Aorta (tissue), 5 donors: ENCODE measurements at places on chromosomes 6 and 20. TPM values are rescaled to one million over a fixed set of nuclear protein-coding genes. Genes with fewer than 3 reads are reported as not detected.
A peak's percentile ranks its signal among the peaks of the same experiment; 100 is the strongest.

- DNase-seq: no peak
Observed at GRCh38 chr6:130425537-130425936, 59.7 kb downstream of the TMEM200A start.

DNA sequence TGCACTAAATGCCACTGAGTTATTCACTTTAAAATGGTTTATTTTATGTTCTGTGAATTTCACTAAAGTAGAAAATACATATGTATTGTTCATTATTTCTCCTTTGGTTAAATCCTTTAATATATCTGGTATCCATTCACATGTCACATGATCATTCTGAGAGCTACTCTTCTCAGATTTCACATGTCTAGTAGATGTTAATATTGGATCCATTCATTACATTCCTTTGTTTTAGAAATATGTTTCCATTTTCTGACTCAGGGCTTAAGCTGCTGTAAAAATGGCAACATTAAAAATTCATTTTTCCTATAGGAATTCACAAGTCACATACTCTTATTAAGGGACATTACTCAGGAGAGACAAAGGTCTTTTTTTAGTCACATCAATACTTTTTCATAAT is 205.4 kb downstream of the ZFAND3 start:
- DNase-seq: no peak

- no peak for DNase-seq
Observed at GRCh38 chr6:16129623-16130401, 926 bp downstream of the MYLIP start.

- no peak for DNase-seq
Observed at GRCh38 chr6:44645276-44645675, 257.8 kb downstream of the CDC5L start.

DNA sequence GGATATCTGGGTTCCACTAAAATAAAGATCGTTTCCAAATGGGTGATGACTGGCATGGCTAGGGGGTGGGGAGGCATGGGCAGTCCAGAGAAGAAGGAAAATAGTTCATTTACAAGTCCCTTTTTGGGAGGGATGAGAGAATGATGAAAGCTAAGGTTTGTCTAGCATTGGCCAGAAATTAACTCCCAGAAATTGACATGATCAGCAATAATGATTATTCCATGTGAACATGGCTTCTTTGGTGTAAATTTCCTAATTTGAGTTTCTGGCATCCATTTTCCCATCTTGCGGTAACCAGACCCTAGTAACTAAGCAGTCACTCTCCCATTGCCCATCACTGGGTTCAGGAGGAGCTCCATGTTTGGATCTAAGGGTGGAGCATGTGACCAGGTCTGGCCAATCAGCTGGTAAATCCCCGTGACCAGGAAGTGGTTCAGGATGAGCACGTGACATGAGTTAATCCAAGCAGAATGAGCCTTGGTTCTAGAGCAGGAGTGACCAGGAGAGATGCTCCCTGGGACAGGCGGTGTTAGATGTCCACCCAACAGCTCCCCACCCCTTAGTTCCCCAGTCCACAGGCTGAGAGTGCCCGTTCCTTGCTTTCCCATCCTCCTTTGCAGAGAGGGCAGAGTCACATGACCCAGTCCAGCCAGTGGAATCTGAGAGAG is 512.7 kb downstream of the PREX1 start:
- DNase-seq: no peak

- DNase-seq: no peak
Observed at GRCh38 chr20:17500271-17500670, 30.9 kb downstream of the BFSP1 start.

- DNase-seq: no peak
Observed at GRCh38 chr20:47741669-47742608, 43.3 kb downstream of the SULF2 start.

MYH7B gene
- 0.88 TPM for total RNA-seq

GRCh38 chr6:149266659-149267058 is 50.9 kb upstream of the TAB2 start:
- DNase-seq: no peak

DNA sequence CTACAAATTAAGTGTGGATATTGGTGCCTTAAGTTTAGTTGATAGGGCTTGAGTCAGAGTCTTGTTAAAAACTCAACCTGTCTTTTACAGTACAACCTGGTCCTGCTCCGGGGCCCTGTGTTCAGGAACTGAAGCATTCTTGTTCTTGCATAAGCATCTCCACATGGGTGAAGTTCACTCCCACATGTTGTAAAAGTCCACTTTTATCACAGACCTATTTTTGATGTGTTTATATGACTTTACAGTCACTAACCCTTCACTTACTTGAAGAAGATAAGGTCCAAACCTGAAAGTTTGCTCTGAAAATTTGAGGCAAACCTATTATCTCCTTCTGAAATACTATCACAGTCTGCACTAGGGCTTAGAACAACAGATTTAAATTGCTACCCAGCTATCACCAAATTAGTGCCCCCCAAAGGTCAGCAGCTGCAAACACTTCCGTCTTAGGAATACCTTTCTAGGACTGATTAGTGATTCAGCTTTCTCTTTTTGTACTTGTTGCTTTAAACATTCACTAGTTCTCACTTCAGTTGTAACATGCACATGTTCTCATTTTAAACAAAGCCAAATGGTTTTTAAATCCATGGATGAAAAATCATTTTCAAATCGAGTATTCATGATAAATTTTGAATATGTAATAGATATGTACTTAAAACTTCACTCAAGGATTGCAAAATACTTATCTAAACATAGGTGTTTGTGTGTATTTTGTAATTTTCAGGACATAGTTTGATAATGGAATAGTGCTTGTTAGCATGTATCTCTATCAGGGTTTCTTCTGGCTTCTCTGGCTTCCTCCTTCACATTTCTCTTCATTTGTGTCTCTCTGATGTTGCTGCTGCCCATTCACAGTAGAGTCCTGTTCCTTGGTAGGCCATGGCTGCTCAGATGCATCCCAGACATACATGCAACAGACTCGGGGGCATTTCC is 469.8 kb upstream of the SOX4 start:
- no peak for DNase-seq

GRCh38 chr20:53652090-53652858 is 58.6 kb upstream of the ZNF217 start:
- DNase-seq: no peak

DNA sequence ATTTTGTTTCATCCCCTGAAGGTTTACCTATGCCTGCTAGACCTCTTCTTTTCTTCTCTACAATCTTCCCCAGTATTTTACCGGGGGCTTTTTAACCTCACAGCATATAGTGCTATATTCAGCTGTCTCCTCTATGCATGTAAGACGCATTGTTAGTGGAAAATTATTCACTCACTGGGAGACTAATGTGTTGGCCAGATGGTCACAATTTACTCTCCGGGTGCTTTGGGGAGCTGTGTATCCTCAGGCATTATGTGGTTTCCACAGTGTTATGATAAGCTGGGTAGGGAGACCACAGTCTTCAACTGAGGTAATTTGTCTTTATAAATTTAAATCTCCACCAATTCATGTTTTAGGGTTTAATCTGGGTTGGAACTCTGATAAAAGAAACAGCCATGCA is 553.8 kb upstream of the PTCHD4 start:
- no peak for DNase-seq

FAM217B gene
- 8.7 TPM for total RNA-seq

ASIP gene
- not detected for total RNA-seq

GRM1 gene
- not detected for total RNA-seq

HLA-DPB1 gene
- total RNA-seq: 215 TPM

GRCh38 chr20:25277051-25277801 is 29.3 kb downstream of the PYGB start:
- DNase-seq: peak; percentile 26

- no peak for DNase-seq
Observed at GRCh38 chr6:136984578-136984977, 60.2 kb downstream of the IL20RA start.

TBXT gene
- not detected for total RNA-seq

GRCh38 chr6:113411011-113411410 is 446.1 kb upstream of the MARCKS start:
- DNase-seq: no peak

- DNase-seq: no peak
Observed at GRCh38 chr6:157773248-157773773, 49.7 kb upstream of the SNX9 start.

- no peak for DNase-seq
Observed at GRCh38 chr6:863831-864230, 170.9 kb upstream of the EXOC2 start.

ID4 gene
- total RNA-seq: 85.1 TPM

DNA sequence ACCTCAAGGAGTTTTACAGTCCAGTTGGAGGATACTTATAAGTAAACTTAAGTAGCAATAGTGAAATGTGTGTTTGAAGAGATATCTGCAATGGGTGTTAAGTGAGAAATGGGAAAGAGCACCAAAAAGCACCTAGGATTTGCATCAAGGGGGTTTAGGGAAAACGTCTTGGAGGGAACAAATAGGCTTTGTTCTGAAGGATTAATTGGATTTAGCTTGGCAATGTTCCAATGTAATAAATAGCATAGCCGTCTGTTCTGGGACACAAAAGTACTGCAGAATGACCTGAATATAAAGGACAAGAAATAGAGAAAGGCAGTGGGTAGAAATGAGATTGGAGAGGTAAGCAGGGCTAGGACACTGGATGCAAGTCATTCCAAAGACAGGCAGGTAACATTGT is 2.8 kb upstream of the MYO6 start:
- DNase-seq: no peak

- peak; percentile 82 for DNase-seq
Observed at GRCh38 chr6:17032988-17033634, 68.7 kb upstream of the STMND1 start.

ISM1 gene
- 42.9 TPM for total RNA-seq

DPPA5 gene
- total RNA-seq: not detected

DNA sequence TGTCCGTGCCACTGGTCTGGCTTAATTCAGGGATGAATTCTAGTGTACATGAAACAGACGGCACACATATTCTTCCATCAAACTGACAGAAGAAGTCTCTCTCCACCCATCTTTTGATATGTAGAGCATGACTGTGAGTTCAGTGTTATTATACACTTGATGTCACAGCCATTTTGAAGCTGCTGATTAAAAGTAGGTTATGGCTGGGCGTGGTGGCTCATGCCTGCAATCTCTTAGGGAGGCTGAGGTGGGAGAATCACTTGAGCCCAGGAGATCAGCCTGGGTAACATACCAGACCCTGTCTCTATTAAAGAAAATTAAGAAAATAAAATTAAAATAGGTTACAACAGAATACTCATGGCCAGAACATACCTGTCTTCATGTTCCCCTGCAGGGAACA is 20.7 kb downstream of the C6orf15 start:
- DNase-seq: no peak

- DNase-seq: no peak
Observed at GRCh38 chr6:41519745-41520699, 26.2 kb upstream of the FOXP4 start.

DNA sequence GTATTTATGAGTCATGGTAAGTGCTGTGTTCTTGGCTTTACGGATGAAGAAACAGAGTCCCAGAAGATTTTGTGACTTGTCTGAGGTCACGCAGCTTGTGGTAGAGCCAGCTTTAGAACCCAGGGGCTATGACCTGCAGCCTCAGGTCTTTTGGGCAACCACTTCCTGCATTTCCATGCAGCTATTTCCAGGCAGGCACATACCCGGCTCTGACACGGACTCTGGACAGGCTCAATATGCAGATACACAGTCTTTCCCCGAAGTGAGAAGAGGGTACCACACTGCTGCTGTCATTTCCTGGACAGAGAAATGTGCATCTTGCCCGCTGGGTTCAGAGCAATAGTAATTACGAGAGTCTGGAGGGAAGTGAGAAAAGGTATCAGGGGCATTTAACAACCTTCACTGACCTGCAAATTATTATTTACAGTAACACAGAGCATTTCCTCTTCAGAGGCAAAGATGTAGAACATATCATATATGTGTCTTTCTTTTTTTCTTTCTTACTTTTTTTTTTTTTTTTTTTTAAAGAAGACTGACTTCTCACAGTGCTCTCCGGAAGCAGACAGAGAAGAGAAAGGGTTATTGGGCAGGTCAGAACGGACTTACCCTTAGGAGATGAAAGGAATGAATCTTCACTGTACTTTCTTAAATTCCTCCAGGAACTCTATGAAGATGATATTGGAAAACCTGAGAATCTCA is 185.1 kb downstream of the CLIC5 start:
- DNase-seq: no peak

- DNase-seq: no peak
Observed at GRCh38 chr6:118893064-118893806, 717 bp upstream of the ASF1A start.

CCN5 gene
- total RNA-seq: 59.4 TPM

SLC35D3 gene
- total RNA-seq: not detected

DNA sequence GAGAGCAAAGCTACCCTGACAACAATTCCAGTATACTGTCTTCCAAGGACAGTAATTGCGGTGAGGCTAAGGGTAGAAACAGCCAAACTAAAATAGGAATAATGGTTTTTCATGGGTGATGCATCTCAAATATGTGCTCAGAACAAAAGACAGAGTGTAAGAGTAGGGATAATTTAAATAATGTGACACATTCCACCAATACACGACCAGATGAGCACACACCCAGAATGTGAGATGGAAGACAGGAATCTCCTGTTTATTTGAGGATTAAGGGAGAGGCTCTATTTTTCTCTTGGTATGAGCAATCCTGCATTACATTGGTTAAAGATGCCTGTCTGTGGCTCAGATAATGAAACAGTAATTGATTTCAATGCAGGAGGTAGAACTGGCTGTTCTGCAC is 292.9 kb upstream of the ZFP64 start:
- no peak for DNase-seq

GRCh38 chr20:54350415-54350814 is 125.0 kb upstream of the DOK5 start:
- DNase-seq: no peak

C6orf58 gene
- total RNA-seq: not detected
